Fibroblast of skin of left quadriceps (primary cell): ENCODE measurements at places on chromosomes 12 and 14.

DNA sequence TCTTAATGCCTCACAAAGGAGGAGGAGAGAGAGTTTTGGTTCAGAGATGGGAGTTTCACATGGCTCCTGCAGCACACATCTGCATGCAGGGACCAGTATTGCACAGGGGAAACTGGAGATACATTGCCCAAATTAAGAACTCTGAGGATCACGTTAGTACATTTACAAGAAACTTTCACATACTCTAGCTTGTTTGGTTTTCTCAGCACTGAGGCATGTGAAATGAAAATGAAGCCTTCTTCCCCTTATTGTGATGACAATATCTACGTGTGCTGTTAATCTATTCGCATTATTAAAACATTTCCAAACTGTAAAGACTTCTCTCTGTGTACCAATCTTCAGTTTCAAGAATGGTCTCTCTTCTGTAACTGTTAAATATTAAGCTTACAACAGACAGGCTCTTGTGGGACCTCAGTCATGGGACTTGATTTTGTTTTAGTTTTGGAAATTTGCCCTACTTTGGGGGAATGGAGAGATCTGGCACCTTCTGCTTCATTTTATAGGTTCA, 124.7 kb downstream of the DAAM1 start:
- no peak for DNase-seq

GRCh38 chr12:97784904-97785303, 322.3 kb downstream of the RMST start:
- no peak for DNase-seq

- DNase-seq, result peak; percentile 53
These were observed at the start of gene LRR1 for GRCh38 chr14:49598485-49599300. LRR1 (plus strand) TSS chr14:49598940; CDS start chr14:49599021, 81 bp downstream.

DNA sequence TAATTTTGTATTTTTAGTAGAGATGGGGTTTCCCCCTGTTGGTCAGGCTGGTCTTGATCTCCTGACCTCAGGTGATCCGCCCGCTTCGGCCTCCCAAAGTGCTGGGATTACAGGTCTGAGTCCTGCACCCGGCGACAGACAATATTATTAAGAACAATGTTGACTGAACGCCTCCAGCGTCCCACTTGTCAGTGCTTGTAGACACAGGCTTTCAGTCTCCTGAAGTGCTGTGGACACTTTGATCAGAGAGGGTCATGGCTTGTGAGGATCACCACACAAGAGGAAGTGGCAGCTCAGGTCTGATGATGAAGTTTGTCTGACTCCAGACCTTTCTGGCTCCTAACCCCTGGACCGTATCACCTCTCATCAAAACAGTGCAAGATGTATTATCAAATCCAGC, 114.6 kb downstream of the CHST11 start:
- DNase-seq, result no peak

DNA sequence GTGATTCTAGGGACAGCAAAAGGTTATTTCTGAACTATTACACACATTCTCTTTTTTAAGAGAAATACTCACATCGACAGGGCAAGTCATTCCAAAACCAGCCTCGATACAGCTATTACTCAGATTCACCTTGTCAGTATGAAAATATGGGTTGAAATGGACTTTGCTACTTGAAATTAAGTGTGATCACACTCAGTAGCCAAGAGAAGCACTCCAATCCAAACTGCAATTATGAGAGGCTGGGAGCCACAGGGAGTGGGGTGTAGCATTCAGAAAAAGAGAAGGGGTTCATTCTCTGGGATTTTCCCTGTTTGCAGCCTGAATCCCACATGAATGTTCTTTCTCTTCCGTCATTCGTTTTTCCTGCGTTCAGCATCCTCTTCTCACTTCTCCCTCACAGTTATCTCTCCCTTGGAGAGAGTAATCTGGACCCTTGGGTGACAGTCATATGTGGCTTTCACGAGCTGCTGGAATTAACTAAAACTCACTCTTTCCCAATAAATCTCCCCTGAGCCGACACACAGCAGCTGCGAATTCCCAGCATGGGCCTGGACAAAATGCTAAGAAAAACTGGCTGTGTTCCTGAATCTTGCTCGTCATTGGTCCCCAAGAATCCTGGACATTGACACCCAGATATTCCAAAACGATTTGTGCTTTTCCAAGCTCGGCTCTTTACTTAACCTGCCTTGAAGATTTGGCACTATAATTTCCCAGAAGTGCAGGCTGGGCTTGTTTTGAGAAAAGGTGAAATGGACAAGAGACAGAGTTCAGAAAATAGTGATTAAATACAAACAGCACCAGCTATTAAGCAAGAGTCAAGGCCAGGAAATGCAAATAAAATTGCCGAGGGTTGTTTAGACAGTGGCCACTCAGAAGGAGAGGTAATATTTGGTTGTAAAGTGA, 199.5 kb upstream of the PLEKHG7 start:
- no peak for DNase-seq

GRCh38 chr12:28104903-28105864, 85.1 kb upstream of the CCDC91 start:
- DNase-seq, result no peak

- no peak for DNase-seq
These were observed 45.1 kb downstream of the AKAP6 start for GRCh38 chr14:32374155-32374554.
